ENCODE measurements at places on chromosomes 16 and 17. TPM values are rescaled to one million over a fixed set of nuclear protein-coding genes. Genes with fewer than 3 reads are reported as not detected.
A peak's percentile ranks its signal among the peaks of the same experiment; 100 is the strongest.

GRCh38 chr16:59355704-59356103, 621.6 kb upstream of the GOT2 start:
- no peaks in the 10 kb centered on the region for H3K27me3 ChIP-seq
- DNase-seq: no peak

- H3K4me3 ChIP-seq: no peak overlapping the region
- H3K4me1 ChIP-seq: no peaks in the 10 kb centered on the region
- no peak for DNase-seq
- no peaks in the 10 kb centered on the region for H3K27me3 ChIP-seq
These were observed 376.5 kb downstream of the CDH11 start for GRCh38 chr16:64745258-64745930.

GRCh38 chr16:88856122-88856827, 472 bp downstream of the GALNS start:
- peaks cover 5% of the 10 kb centered on the region for H3K4me1 ChIP-seq
- no peaks in the 10 kb centered on the region for H3K36me3 ChIP-seq
- peak; percentile 65 for DNase-seq

The MMP2 gene
- total RNA-seq: 616 TPM

- no peaks in the 10 kb centered on the region for H3K4me1 ChIP-seq
- H3K27me3 ChIP-seq: no peaks in the 10 kb centered on the region
- no peak for DNase-seq
- H3K36me3 ChIP-seq: no peaks in the 10 kb centered on the region
These were observed 105.5 kb downstream of the TNFRSF13B start for GRCh38 chr17:16866436-16866835.

DNA sequence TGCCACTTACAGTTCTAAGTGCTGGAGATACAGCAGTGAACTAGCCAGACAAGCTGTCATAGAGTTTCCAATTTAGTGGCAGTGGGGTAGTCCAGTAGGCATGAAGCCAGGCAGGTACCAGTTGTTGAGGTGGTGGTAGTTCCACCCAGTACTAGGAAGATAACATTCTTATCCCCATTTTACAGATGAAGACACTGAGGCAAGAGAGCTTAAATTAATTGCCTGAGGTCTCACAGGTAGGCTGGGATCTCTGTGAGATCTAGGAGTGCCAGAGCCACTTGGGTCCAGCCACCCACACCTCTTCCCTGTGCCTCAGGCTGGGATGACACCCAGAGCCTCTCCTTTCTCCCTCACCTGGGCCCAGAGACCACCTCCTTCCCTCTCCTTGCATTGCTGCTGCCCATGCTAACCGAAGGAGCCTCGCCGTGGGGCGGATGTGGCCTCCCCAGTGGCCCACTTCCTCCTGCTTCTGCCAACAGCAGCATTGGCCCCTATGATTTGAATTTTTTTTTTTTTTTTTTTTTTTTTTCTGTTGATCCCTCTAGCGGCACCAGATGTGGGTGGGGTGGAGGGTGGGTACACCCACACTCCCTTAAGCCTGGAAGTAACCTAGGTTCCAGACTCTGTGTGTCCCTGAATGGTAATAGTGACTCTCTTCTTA, 114.0 kb downstream of the PRKCB start:
- no peaks in the 10 kb centered on the region for H3K27me3 ChIP-seq
- H3K4me3 ChIP-seq: no peak overlapping the region
- no peak for DNase-seq
- no peaks in the 10 kb centered on the region for H3K36me3 ChIP-seq
- H3K27ac ChIP-seq: no peak overlapping the region

GRCh38 chr17:21199311-21199710, 14.7 kb downstream of the TMEM11 start:
- H3K4me1 ChIP-seq: peaks cover 3% of the 10 kb centered on the region
- no peaks in the 10 kb centered on the region for H3K36me3 ChIP-seq
- no peaks in the 10 kb centered on the region for H3K27me3 ChIP-seq
- H3K27ac ChIP-seq: no peak overlapping the region
- H3K4me3 ChIP-seq: no peak overlapping the region

The TNFRSF17 gene
- total RNA-seq: not detected

DNA sequence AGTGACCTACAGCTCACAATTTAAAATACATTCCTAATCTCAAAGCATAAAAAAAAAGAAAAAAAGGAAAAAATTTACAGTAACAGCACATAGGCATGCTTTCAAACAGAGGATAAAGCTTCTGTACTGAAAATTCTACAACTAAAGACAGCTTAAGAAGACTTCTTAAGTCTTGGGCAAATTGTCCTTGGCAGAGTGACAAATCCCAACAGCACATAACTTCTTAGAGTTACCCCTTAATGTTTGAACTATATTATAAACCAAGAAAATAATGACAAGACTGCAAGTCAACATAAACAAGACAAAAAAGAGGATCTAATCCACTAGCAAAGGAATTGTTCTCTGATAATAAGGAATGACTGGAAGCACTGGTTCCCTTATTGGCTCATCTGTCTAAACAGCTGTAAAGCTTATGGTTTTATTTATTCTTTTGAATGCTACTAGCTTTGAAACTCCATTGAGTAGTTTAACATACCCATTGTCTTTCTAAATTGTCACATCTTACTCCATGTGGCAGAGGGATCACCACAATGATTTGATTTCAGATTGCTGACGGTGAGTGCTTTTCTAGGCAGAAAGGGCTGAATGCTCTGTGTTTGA, 1576.8 kb upstream of the GOT2 start:
- no peaks in the 10 kb centered on the region for H3K27me3 ChIP-seq
- no peaks in the 10 kb centered on the region for H3K4me1 ChIP-seq
- H3K4me3 ChIP-seq: no peak overlapping the region
- no peak overlapping the region for H3K27ac ChIP-seq
- H3K36me3 ChIP-seq: no peaks in the 10 kb centered on the region
- DNase-seq: no peak

- DNase-seq: no peak
- no peak overlapping the region for H3K27ac ChIP-seq
- no peaks in the 10 kb centered on the region for H3K36me3 ChIP-seq
- H3K4me1 ChIP-seq: no peaks in the 10 kb centered on the region
- H3K27me3 ChIP-seq: no peaks in the 10 kb centered on the region
- H3K4me3 ChIP-seq: no peak overlapping the region
These were observed 401.0 kb downstream of the HS3ST3B1 start for GRCh38 chr17:14701886-14702285.

GRCh38 chr17:67229109-67229955, 15.7 kb downstream of the HELZ start:
- no peak overlapping the region for H3K27ac ChIP-seq
- H3K4me1 ChIP-seq: no peaks in the 10 kb centered on the region
- H3K4me3 ChIP-seq: no peak overlapping the region
- no peak for DNase-seq
- H3K27me3 ChIP-seq: no peaks in the 10 kb centered on the region
- no peaks in the 10 kb centered on the region for H3K36me3 ChIP-seq

DNA sequence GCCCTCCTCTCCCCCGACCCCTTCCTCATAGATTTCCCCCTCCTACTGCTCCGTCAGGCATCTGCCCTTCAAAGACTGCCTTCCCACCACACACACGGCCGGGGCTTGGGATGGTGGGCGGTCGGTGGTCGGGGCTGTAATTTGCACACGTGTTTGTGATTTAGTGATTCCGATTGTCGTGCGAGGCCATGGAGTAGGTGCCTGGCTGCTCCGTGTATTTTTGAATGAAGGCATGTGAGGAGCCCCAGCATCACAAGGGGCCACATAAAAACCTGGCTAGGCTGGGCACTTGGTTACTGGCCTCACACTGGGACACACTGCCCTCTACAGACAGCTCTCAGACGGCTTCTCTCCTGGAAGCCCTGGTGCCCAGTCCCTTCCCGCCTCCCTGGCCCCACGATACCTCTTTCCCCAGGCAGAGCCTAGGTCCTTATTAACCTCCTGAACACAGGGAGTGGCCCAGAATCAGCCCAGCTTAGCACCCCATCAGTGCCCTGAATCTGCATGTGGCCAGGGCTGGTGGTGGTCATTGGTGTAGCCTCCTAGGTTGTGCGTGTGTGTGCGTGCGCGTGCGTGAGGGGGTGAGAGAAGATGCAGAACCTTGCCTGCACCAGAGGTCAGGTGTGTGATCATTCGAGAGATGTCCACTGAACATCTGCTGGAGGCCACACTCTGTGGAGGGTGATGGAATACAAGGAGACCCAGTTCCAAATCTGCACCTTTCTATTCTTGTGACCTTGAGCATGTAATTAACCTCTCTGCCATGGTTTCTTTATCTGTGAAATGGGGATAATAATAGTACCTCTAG, 1.3 kb upstream of the SOCS1 start:
- H3K4me3 ChIP-seq: peak overlapping the region; percentile 87
- H3K27me3 ChIP-seq: no peaks in the 10 kb centered on the region
- DNase-seq: peak; percentile 78
- H3K27ac ChIP-seq: peak overlapping the region; percentile 99

DNA sequence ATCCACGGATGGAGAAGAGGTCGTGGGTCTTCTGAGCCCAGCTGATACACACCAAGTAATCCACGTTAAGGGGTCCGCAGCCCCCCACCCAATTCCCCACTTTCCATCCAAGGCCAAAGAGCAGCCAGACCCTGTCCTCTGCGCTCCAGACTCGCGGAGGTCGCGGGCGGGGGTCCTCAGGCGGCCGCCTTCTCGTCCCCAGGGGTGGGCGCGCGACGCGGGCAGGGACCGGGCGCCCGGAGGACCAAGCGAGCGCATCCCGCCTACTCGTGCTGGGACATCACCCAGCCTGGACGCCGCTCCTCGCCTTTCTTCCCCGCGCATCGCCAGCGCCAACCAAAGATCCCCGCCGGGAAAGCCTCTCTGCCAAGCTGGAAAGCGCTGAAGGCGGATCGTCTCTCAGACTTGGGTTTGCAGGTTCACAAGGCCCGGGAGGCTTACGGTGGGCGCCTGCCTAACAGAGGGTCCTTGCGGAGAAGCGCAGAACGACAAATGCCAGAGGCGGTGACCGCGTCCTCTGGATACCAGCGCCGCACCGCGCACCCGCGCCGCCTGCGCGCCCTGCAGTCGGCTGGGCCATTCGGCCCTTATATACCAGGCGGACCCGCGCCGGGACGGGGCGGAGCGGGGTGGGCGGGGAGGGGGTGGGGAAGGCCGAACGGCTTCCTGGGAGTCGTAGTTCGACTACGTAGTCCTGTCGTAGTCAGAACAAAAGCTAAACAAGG, 471.6 kb downstream of the SOX9 start:
- H3K36me3 ChIP-seq: no peaks in the 10 kb centered on the region
- no peak overlapping the region for H3K27ac ChIP-seq
- peaks cover 7% of the 10 kb centered on the region for H3K4me1 ChIP-seq
- peak; percentile 30 for DNase-seq
- H3K27me3 ChIP-seq: no peaks in the 10 kb centered on the region
